PC-9 (cell line): ENCODE measurements at places on chromosomes 2 and 18. TPM values are rescaled to one million over a fixed set of nuclear protein-coding genes. Genes with fewer than 3 reads are reported as not detected.

DNA sequence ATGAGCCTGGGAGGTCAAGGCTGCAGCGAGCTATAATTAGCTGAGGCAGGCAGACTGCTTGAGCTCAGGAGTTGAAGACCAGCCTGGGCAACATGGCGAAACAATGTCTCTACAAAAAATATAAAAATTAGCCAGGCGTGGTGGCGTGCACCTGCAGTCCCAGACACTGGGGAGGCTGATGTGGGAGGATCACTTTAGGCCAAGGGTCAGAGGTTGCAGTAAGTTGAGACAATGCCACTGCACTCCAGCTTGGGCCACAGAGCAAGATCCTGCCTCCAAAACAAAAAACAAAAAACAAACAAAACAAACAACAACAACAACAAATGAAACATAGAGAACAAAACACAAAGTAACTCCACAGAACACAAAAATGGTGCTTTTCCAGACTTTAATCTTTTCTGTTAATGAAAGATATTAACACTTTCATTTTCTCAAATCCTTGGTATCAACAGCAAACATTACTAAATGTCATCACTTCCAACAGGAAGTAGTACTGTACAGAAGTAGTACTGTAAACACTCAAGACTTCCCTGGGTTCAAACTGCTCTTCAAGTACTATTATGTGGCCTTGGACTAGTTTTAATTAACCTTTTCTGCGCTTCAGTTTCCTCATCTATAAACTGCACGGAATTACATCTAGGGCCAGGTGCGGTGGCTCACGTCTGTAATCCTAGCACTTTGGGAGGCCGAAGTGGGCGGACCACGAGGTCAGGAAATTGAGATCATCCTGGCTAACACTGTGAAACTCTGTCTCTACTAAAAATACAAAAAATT lies 27.9 kb downstream of the PUM2 start:
- H3K36me3 ChIP-seq: peaks cover 62% of the 10 kb centered on the region
- H3K27me3 ChIP-seq: no peaks in the 10 kb centered on the region
- H3K4me1 ChIP-seq: peaks cover 21% of the 10 kb centered on the region

DNA sequence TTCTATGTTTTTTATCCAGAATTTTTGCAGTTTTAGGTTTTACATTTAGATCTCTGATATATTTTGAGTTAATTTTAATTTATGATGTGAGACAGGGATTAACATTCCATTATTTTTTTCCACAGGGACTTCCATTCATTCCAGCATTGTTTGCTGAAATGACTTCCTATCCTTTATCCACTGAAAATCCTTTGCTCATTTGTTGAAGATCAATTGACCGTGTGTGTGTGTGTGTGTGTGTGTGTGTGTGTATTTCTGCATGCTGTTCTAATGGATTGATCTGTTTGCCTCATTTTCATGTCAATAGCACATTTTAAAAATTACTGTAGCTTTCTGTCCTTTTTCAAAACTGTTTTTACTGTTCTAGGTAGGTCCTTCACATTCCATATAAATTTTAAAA lies 480.3 kb downstream of the DSC3 start:
- DNase-seq: no peak
- no peaks in the 10 kb centered on the region for H3K36me3 ChIP-seq
- no peak overlapping the region for H3K4me3 ChIP-seq
- H3K4me1 ChIP-seq: no peaks in the 10 kb centered on the region
- no peak overlapping the region for H3K27ac ChIP-seq
- no peaks in the 10 kb centered on the region for H3K27me3 ChIP-seq

DNA sequence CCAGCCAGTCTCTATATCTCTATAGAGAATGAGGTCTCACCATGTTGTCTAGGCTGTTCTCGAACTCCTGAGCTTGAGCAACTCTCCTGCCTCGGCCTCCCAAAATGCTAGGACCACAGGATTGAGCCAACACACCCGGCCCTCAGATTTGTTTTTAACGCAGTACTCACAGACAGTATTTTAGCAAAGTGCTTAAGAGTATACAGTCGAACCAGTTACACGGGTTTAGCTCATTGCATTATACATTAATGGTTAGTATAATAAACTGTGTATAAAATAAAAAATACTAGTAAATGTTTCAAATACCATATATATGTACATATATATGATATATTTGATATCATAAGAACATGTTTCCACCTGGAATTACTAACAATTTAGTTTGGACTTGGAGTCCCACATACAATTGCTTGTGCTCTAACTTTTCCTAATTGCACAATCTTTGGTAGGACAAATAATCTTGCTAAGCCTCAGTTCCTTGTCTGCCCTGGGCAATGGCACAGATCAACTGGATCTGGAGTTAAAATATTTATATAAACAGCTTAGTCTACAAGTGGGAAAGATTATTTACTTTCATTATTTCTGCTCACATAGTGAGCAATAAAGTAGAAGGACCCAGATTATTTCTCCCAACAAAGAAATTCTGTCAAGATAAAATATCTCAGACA lies 508.9 kb upstream of the LRATD1 start:
- H3K4me3 ChIP-seq: no peak overlapping the region
- H3K27me3 ChIP-seq: no peaks in the 10 kb centered on the region
- H3K27ac ChIP-seq: no peak overlapping the region
- no peaks in the 10 kb centered on the region for H3K4me1 ChIP-seq

DNA sequence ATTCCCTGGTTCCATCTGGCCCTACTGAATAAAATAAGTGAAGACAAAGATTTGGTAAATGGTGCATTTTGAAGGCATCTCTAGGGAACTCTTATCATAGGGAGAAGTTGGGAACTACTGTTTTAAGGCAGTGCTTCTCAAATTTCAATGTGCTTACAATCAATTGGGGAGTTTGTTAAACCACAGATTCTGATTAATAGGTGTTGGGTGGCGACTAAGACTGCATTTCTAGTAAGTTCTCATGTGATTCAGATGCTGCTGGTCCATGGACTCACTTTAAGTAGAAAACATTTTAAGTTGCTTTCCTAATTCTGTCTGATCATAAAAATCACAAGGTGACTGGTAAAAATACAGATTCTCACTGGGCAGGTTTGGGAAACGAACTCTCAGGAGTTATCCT lies 14.6 kb downstream of the FARSB start:
- no peaks in the 10 kb centered on the region for H3K4me1 ChIP-seq
- no peak overlapping the region for H3K4me3 ChIP-seq
- H3K27me3 ChIP-seq: no peaks in the 10 kb centered on the region
- no peak overlapping the region for H3K27ac ChIP-seq
- peaks cover 77% of the 10 kb centered on the region for H3K36me3 ChIP-seq

DNA sequence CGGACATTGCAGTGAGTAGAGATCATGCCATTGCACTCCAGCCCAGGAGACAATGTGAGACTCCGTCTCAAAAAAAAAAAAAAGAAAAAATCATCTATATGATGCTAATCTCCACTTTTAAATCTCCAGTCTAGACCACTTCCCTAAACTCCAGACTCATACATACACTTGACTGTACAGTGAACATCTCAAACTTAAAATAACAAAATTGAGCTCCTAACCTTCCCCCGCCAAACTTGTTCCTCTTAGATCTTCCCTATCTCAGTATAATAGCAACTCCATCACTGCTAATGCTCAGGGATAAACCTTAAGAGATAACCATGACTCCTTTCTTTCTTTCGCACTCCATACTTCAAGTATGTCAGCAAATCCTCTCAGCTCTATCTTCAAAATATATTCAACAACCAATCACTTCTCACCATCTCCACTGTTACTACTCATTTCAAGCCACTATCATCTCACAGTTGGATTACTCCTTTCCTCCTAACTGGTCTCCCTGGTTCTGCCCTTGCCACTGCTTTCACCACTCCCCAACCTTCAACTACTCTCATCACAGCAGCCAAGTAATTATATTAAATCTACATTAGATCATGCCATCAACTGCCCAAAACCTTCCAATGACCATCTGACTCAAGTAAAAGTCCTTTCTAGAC lies 12.0 kb downstream of the MEMO1 start:
- no peak overlapping the region for H3K4me3 ChIP-seq
- H3K27me3 ChIP-seq: no peaks in the 10 kb centered on the region
- no peaks in the 10 kb centered on the region; the same call in 1 of the 2 replicates for H3K36me3 ChIP-seq

DNA sequence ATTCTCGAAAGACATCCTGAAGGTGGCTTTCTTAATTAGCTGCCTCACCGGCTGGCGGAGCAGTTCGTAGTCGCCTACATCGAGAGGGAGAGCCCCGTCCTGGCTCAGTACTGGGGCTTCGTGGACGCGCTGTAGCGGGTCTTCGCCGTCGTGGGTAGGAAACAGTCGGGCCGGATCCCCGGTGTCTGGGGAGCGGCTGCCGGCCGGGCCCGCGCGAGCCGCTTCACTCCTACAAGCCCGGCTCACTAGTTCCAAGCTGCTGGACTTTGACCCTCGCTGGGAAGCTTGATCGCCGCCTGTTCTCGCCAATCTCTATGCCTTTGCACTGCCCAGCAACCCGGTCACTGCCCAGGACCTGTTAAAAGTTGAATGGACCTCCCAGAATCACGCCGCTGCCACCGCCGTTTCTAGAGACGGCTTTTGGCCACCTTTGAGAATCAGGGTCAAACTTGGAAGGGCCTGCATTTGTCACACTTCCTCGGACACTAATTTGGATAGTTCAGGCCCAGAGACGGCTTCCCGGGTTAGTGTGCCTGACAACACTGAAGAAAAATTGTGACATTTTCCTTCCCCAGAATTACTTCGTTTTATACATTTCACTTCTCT lies 41.4 kb upstream of the AKAIN1 start:
- no peak for DNase-seq
- peak overlapping the region; percentile 92 for H3K27ac ChIP-seq
- peaks cover 9% of the 10 kb centered on the region; the same call in 1 of the 2 replicates for H3K4me1 ChIP-seq
- H3K36me3 ChIP-seq: no peaks in the 10 kb centered on the region
- H3K27me3 ChIP-seq: peaks cover 10% of the 10 kb centered on the region; the same call in 1 of the 2 replicates

GRCh38 chr2:8191427-8191826 lies 490.4 kb upstream of the ID2 start:
- H3K27ac ChIP-seq: no peak overlapping the region
- no peak overlapping the region for H3K4me3 ChIP-seq
- no peaks in the 10 kb centered on the region for H3K36me3 ChIP-seq
- no peaks in the 10 kb centered on the region for H3K4me1 ChIP-seq

- H3K4me3 ChIP-seq: no peak overlapping the region
- DNase-seq: peak; percentile 83
- H3K36me3 ChIP-seq: no peaks in the 10 kb centered on the region
Measured at GRCh38 chr2:120548627-120549608, 186.8 kb upstream of the GLI2 start.

SLC9A2 gene
- 13.4 and 17.0 TPM in 2 replicates for total RNA-seq

GRCh38 chr18:74994502-74995418 lies 214.2 kb downstream of the PTGR3 start:
- H3K4me1 ChIP-seq: peaks cover 11% of the 10 kb centered on the region
- peak; percentile 13 for DNase-seq
- H3K36me3 ChIP-seq: no peaks in the 10 kb centered on the region
- H3K27ac ChIP-seq: no peak overlapping the region
- H3K4me3 ChIP-seq: no peak overlapping the region

DNA sequence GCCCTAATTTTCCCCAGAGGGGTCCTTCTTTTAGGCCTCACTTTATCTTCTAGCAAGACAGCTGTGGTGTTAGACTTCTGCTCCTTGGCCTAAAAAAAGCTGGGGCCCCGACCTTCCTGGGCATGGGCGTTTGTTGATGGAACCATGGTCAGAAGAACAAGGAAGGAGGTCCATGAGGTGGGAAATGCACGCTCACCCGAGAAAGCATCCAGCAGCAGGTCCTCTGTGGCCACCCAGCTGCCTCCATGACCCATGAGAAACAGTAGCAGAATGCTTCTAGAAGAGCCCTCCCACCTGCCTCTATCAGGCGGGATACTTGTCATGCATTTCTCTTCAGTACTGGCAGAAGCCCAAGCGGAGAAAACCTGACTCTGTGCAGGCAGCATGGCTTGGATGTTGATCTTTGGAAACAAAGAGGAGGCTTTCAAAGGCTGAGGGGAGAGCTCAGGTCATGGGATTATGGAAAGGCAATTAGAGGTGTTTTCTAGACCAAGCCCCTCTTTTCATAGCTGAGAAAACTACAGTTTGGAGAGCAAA lies 249.1 kb downstream of the FAM210A start:
- H3K36me3 ChIP-seq: no peaks in the 10 kb centered on the region
- no peak overlapping the region for H3K27ac ChIP-seq
- no peaks in the 10 kb centered on the region for H3K4me1 ChIP-seq

DNA sequence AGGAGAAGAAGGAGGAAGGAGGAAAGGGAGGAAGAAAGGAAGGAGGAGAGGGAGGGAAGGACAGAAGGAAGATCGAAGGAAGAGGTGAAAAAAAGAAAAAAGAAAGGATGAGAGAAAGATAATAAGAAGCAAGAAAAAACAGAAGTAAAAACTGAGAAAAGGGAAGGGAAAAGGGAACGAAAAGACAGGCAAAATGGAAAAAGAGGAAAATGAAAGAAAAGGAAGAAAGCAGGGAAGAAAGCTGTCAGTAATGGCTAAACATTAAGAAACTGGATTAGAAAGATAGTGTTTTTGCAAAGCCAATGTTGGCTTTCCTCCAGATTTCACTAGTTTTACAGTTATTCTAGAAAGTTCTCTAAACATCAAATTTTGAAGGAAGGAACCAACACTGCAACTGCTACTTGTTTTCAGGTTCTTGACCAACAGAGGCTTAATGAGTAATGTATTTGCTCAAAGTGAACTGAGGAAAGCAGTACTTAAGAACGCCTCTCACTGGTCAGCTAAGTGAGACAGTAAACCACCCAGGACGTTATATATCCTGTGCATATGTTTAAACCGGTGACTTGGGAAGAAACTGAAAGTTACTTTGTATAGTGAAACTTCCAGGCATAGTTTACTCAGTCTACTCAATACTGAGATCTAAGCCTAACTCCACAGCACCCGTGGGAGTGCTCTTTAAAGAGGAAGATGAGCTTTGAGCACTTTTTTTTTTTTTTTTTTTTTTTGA lies 286.2 kb upstream of the TRIB2 start:
- DNase-seq: no peak
- no peaks in the 10 kb centered on the region for H3K36me3 ChIP-seq
- no peaks in the 10 kb centered on the region for H3K4me1 ChIP-seq

DNA sequence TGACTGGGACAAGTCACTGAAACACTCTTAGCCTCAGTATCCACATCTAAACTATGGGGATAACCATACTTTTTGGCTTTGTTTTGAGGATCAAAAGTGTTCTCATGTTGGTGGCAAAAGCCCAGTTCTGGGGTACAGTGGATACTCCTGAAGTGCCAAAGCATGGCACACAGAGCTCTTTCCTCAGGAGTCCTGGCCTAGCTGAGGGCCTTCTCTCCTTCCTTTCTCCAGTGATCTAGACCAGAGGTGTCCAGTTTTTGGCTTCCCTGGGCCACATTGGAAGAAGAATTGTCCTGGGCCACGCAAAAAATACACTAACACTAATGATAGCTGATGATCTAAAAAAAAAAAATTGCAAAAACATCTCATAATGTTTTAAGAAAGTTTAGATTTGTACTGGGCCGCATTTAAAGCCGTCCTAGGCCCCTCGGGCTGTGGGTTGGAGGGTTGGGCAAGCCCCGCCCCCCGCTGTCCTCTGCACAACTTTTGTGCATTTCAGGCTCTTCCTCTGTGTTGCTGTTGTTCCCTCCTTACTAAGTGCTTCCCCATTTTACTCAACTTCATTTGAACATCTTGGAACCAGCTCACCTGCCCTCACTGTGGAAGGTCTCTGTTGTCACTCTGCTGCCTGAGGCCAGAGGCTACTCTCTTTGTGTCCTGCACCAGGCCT lies 337.0 kb downstream of the CYRIA start:
- DNase-seq: no peak
- peaks cover 64% of the 10 kb centered on the region for H3K27me3 ChIP-seq
- H3K27ac ChIP-seq: no peak overlapping the region
- H3K4me3 ChIP-seq: no peak overlapping the region
- H3K36me3 ChIP-seq: no peaks in the 10 kb centered on the region
- H3K4me1 ChIP-seq: no peaks in the 10 kb centered on the region

AQP12A gene
- not detected in 2 replicates for total RNA-seq

PID1 gene
- total RNA-seq: not detected in 2 replicates
